ENCODE measurements at places on chromosomes 2 and 18.

- no peak for DNase-seq
Observed at GRCh38 chr2:219782737-219783348, 155.4 kb downstream of the SLC4A3 start.

- no peak for DNase-seq
Observed at GRCh38 chr2:196967116-196967515, 40.6 kb upstream of the PGAP1 start.

DNA sequence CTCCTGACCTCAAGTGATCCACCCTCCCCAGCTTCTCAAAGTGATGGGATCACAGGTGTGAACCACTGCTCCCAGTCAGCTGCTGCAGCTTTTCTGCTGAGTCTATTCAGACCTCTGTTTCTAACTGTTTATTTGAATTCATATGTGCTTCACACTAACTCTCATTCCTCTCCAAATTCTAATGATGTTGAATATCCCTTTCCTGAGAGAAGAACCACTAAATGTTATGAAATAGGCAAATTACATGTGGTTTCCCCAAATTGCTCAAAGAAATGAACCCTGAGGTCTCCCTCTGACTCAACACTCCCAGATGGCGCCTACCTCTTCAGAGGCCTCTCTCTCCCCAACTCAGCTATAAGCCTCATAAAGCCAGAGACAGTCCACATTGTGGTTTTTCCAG, 98.6 kb downstream of the IRS1 start:
- no peak for DNase-seq

- no peak for DNase-seq
Observed at GRCh38 chr2:194203898-194204297, 1453.1 kb upstream of the SLC39A10 start.

- DNase-seq, result no peak
Observed at GRCh38 chr18:35835833-35836232, 136.6 kb upstream of the RMP24 start.

DNA sequence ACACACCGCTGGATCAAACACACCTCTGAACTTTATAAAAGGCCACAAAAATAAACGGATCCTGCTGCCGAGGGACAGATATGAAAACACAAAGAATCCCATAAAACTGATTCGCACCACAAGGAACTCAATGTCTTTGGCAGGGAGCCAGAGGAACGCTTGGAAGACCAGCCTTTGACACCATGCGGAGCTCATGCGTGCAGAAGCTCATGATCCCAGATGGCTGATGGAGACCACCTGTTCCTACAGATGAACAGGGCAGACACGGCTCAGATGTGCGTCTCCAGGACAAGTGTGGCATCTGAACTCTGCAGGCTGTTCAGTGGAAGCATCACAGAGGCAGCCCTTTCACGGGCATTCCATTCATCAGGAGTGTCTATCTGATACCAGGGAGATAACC, 24.9 kb downstream of the COPS9 start:
- DNase-seq, result no peak

- DNase-seq, result no peak
Observed at GRCh38 chr2:24889221-24889620, 30.8 kb downstream of the ADCY3 start.

DNA sequence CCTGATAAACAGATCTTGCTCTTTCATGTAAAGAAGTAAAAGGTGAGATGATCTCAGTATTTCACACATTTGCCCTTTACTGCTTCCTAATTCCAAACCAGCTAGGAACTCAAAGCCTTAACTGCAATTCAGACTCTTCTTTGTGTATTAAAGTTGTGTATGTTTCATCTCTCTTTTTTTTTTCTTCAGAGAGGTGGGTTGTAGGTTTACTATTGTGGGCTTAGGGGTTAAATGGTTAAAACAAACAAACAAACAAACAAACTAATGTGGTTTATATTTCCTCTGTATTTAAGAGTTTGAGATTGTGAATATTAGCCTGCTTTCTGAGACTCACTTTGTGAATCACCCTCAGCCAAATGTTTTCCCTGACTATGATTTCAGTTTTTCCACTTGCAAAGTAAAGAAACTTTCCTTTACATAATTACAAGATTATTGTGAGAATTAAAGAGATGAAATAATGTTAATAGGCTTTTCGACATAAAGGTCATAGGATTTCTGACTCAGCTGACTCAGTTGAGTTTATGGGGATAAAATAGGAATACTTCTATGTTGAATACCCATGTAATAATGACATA, 2.8 kb downstream of the GULP1 start:
- DNase-seq, result no peak

DNA sequence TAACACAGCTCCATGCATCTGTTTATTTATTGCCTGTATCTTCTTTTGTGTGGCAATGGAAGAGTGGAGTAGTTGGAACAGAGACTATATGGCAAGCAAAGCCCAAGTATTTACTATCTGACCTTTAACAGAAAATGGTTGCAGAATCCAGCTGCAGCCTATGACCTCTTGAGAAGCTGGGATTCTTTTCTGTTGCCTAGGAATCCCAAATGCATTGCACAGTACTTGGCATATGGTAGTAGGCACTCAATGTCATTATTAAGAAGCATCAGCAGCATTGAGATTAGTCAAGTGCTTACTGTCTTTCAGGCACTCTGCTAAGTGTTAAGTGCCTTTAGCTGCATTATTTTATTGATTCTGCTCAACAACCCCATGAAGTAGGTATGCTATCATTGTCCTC, 331.6 kb downstream of the CCDC85A start:
- DNase-seq, result no peak

GRCh38 chr2:100615886-100616285, 53.1 kb downstream of the PDCL3 start:
- DNase-seq, result no peak

GRCh38 chr2:208671284-208671683, 264.7 kb downstream of the PTH2R start:
- no peak for DNase-seq

GRCh38 chr2:236369661-236370062, 105.5 kb upstream of the ASB18 start:
- DNase-seq, result no peak

- DNase-seq, result no peak
Observed at GRCh38 chr2:51219468-51219867, 187.5 kb upstream of the NRXN1 start.

DNA sequence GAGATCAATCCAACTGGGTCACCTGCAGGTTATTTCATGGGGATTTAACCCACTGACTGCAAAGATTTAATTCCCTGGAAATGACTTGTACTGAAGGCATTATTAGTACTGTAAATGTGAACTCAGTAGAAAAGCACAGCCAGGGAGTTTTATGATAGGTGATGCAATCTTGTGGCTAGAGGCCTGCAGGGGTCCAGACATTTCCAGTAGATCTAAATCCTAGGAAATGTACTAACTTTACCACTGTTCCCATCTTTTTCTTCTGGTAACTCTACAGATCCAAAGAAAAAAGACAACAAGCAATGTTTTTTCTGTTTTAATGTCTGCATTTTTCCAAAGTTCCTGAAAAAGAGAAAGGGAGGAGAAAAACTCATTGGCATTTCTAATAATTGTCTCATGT, 500.1 kb downstream of the ARHGAP15 start:
- DNase-seq, result no peak

DNA sequence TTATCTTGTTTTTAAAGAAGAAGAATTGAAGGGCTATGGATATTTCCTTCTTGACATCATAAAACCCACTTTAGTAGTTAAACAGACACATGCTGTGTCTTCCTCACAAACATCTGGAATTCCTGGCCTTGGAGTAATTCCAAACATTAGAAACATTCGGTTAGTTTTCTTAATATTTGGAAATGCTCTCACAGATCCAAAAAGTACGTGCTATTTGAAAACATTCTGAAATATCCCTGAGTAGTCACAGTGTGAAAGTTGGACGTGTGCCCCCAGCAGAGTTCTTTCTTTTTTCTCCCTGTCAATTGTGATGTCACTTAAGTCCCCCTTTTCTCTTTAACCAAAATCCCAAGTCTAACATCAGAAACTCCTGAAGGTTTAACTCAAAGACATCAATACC, 91.3 kb downstream of the ANTXR1 start:
- DNase-seq, result no peak

GRCh38 chr2:130819608-130820278, 17.0 kb upstream of the ARHGEF4 start:
- no peak for DNase-seq

DNA sequence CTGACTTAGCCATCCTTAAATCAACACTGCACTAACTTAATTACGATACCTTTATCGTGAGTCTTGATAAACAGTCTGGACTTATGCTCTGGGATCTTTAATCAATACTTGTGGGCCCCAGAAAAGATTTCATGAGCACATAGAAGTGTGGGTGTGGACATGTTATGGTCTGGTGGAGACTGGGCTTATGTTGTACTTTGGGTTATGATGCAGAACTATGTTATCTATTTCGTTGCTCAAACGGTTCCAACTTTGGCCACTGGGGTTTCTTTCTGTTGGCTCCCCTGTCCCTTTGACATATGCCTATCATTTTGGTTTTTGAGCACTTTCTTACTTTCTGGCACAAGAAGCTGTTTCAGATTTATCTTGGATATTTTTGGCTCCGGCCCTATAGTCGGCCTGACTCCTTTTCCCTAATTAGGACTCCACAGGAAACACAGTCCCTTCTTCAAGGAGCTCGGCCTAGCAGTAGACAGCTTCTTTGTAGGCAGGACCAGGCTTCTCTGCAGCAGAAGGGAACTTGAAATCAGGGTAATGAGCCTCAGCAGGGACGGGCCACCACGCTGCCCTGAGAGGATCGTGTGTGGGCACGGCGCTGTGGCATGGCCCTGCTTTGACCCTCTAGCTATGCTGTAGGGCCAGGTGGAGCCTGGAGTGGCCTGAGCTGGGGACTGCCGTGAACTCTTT, 54.6 kb upstream of the TXNDC2 start:
- DNase-seq, result no peak

- DNase-seq, result no peak
Observed at GRCh38 chr2:218323526-218324472, 31.5 kb upstream of the TMBIM1 start.

GRCh38 chr2:119475225-119475856, 43.7 kb downstream of the TMEM37 start:
- no peak for DNase-seq

- DNase-seq, result no peak
Observed at GRCh38 chr2:157085522-157085921, 172.0 kb upstream of the GALNT5 start.

DNA sequence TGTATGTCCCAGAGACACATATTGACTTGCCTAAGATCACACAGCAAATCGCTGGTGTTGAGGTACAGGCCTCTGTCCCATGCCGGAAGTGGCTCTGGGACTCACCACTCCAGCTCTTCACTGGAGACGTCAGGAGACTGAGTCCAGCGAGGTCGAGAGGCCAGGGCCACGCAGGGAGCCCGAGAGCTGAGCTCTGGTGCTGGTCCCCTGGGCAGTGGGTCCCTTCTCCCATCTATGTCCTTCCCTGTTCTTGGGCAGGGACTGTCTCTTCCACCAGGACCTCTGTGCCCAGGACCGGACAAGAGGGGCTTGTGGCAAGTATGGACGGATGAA, 62.4 kb upstream of the TWIST2 start:
- no peak for DNase-seq

GRCh38 chr2:156918410-156918809, 339.1 kb upstream of the GALNT5 start:
- no peak for DNase-seq

DNA sequence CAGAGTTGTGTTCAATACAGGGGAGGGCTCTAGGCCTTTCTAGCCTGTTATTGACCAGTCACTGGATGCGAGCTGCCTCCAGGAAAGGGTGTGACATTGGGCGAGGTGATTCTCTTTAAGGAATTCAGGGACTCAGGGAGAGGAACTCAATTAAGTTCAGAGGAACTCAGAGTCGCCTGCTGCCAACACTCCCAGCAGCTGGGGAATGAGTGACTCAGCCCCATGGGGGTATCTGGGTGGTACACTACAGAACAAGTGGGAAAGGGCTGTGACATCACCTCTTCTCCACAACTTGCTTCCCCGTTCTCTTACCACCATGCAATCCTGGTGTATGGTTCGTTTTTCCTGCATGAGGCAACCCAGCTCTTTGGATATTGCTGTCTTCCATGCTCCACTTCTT, 50.4 kb upstream of the CYRIA start:
- no peak for DNase-seq

DNA sequence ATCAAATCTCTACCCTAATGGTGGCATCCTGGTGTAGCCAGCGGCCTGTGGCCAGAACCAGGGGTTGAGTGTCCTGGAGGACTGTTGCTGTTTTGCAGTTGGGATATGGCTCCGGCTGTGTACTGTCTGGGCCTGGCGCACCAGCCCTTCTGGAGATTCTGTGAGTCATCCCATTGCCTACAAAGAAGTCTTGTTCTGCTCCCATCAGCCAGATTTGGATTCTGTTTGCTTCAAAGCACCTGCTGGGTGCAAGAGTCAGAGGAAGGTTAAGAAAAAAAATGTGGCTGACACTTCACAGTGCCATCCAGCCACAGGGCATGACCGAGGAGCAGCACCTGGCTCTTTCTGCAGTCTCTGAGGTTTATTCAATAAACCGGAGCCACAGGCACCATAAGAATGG, 41.0 kb upstream of the ASAP2 start:
- DNase-seq, result no peak

GRCh38 chr2:117726747-117727146, 87.7 kb upstream of the DDX18 start:
- no peak for DNase-seq

GRCh38 chr2:185667452-185667851, 71.2 kb upstream of the FSIP2 start:
- no peak for DNase-seq

- no peak for DNase-seq
Observed at GRCh38 chr2:46650556-46651001, 171.2 kb downstream of the TMEM247 start.

DNA sequence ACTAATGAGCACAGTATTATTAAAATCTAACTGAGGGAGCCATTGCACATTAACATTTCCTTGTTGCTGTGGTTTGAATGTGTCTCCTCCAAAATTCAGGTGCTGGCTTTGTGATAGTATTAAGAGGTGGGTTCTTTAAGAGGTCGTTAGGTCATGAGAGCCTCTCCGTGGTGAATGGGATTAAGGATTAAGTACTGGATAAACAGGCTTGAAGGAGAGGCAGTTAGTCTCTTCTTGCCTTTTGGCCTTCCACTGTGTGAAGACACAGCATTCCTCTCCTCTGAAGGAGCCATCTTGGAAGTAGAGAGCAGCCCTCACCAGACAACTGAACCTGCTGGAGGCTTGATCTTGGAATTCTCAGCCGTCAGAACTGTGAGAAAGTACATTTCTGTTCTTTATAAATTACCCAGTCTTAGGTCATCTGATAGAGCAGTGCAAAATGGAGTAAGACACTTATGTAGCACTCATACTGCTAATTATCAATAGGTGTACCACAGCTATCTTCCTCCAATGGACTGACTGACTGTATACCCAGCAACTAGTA, 182.7 kb downstream of the MYO3B start:
- DNase-seq, result no peak

DNA sequence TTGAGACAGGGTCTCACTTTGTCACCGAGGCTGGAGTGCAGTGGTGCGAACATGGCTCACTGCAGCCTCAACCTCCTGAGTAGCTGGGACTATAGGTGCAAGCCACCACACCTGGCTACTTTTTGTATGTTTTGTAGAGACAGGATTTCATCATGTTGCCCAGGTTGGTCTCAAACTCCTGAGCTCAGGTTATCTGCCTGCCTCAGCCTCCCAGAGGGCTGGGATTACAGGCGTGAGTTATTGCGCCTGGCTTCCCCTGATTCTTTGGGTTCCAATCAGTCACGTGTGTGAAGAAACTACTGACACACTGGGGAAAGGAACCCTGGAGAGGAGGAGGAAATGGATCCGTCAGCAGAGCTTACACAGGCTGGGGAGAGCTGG, 22.3 kb upstream of the RAB10 start:
- no peak for DNase-seq

GRCh38 chr2:229640636-229641035, 73.7 kb downstream of the DNER start:
- DNase-seq, result no peak

Data from esophagus squamous epithelium (tissue), 5 donors.